ENCODE measurements at places on chromosomes 6 and 20. TPM values are rescaled to one million over a fixed set of nuclear protein-coding genes. Genes with fewer than 3 reads are reported as not detected.

DNA sequence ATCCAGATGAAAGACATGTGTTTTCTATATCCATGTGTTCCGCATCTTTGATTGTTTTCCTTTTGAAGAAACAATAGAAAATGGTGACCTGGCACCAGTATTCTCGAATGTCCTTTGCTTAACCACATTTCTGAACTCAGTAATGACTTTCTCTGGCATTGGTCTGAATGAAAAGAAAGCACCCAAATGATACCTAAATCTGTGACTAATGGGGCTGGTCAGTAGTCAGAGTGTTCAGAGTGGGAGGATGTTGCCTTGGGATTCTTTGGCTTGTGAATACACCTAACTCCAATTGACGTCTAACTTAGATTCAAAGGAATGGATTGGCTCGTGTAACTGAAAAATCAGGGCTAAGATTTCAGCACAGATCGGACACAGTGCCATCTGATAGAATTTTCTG lies 27.1 kb downstream of the PARD6B start:
- no peaks in the 10 kb centered on the region for H3K27me3 ChIP-seq
- H3K4me3 ChIP-seq = no peak overlapping the region
- H3K27ac ChIP-seq = no peak overlapping the region
- no peaks in the 10 kb centered on the region for H3K36me3 ChIP-seq
- no peak for DNase-seq

DNA sequence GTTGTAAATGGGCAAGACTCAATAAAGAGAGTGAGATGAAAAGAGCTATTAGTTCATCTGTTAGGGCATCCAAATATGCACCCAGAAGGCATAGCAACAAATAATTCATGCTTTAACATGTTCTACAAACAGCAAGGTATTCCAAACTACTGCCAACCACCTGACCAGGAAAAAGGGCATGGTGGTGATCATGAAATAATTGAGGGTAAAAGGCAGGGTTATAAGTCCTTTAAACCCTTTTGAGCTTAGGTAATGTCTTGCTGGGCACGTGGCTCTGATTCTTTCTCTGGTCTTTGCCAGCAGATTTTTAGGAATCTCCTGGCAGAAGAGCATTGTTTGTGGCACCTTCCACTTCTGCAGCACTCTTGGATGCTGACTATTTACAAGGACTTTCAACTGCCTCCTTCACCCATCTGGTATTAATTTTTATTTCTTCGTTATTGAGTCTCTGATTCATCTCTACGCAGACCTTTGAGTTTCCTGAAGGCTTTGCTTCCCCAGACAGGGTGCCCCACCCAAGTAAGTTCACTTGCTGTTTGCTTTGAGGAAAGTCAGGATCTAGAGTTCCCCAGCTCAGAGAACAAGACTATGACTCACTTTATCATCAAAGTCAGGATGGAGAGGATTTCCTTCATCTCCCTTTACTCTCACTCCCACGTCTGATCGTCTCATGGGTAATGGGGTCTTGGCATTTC lies 83.4 kb upstream of the NEDD9 start:
- peaks cover 9% of the 10 kb centered on the region for H3K4me1 ChIP-seq
- DNase-seq = no peak

DNA sequence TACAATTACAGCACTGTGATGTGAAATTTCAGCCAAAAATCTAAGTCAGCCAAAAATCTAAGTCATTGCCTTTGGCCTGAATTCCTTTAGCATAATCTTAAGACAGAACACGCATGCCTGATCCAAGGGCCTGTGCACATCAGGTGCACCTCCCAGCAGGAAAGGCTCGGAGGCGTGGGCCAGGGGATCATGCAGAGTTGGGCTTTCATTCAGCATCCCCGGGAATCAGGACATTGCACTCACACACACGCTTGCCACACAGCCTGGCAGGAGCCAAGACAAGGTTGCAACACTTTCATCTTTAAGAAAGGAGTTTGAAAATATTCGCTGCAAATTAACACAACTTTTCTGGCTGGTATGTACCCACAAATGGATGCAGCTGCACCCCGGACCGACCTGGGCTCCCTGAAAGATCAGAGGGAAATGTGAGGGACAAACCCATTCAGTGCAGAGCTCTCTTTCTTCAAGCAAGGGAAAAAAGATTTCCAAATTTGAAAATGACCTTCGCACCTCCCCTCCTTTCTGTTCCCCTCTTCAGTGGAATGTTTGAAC lies 48.8 kb downstream of the ERMARD start:
- H3K4me3 ChIP-seq = no peak overlapping the region
- H3K36me3 ChIP-seq = no peaks in the 10 kb centered on the region
- H3K4me1 ChIP-seq = no peaks in the 10 kb centered on the region

- H3K27ac ChIP-seq = no peak overlapping the region
- no peak overlapping the region for H3K4me3 ChIP-seq
Measured at GRCh38 chr20:3494218-3494617, 23.4 kb downstream of the ATRN start.

TAGAP gene
- total RNA-seq = 1.5 TPM

DNA sequence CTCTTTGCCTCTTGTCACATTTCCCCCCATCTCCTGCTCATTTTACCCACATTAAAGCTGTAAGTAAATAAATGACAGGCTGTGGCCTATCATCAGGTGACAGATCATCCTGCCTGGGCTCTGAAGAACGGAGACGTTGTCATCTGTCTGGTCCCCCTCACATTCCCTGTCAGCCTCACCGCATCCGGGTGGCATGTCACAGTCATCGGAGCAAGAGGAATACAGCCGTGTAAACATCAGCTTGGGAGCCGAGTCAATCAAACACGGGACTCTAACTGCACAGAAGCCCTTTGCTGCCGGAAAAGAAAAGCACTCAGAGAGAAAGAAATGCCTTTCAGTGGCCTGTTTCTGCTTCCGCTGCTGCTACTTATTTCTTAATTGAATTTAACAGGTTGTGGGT lies 371.9 kb upstream of the ID4 start:
- H3K36me3 ChIP-seq = no peaks in the 10 kb centered on the region
- no peak overlapping the region for H3K27ac ChIP-seq
- no peak overlapping the region for H3K4me3 ChIP-seq
- H3K4me1 ChIP-seq = peaks cover 16% of the 10 kb centered on the region

- no peaks in the 10 kb centered on the region for H3K4me1 ChIP-seq
- no peak overlapping the region for H3K4me3 ChIP-seq
- DNase-seq = no peak
- H3K27me3 ChIP-seq = no peaks in the 10 kb centered on the region
Measured at GRCh38 chr6:24991810-24992467, 56.2 kb upstream of the RIPOR2 start.

MDFI gene
- total RNA-seq = 0.83 TPM

MYCT1 gene
- 7.5 TPM for total RNA-seq

EDN1 gene
- total RNA-seq = 29.1 TPM

DNA sequence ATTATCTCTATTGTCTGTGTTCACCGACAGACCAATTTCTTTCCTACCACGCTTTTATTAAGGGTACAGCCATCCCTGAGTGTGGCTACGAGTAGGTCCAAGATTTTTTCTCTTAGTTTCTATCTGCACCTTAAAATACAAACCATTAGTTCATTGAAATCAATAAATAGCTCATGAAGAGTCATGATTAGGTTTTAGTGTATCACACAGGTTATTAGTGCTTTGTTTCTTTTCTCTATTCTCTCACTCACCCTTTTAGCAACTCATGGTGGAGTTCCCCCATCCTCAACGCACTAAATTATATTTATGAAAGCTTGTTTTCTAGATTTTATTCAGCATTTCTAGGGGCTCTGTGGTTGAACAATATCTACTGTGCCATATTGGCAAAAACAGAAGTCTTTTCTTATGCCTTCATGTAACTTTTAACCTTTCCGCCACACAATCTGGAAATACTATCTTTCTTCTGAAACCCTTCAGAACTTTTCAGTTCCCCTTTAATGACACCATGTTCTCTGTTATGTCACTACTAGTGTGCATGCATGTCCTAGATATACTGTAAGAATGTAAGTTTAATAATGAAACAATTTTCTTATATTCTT lies 128.2 kb upstream of the LAMA2 start:
- no peak overlapping the region for H3K4me3 ChIP-seq
- peaks cover 2% of the 10 kb centered on the region for H3K4me1 ChIP-seq
- no peak for DNase-seq
- H3K27me3 ChIP-seq = no peaks in the 10 kb centered on the region

- H3K36me3 ChIP-seq = no peaks in the 10 kb centered on the region
- no peaks in the 10 kb centered on the region for H3K4me1 ChIP-seq
- peaks cover 8% of the 10 kb centered on the region for H3K27me3 ChIP-seq
- no peak overlapping the region for H3K27ac ChIP-seq
- DNase-seq = no peak
- H3K4me3 ChIP-seq = no peak overlapping the region
Measured at GRCh38 chr20:39646874-39647413, 684.8 kb downstream of the DHX35 start.

NECAB3 gene
- total RNA-seq = 34.1 TPM

RXRB gene
- 32.7 TPM for total RNA-seq

DNA sequence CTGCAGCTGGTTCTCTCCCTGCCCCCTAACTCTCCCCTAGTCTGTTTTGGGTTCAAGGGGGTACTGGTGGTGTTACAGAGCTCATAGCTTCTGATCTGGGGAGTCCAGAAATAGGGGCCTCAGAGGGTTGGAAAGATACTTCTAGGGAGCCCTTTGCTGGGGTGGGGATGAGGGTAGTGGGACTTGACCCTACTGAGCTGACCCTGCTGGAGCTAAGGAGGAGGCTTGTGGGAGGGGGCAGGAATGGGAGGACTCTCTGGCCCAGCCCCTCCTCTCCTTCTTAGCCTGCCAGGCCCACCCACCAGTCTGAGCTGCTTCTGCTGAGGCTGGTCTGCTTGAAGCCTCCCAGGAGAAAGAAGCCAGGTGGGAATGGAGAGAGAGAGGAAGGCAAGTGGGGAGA lies at the start of gene EGFL8:
Gene EGFL8 (plus strand): TSS at position 301 of the 400 bp plus-strand sequence. CDS start 1,571 bp downstream, outside the sequence.
- peak within 1 kb of the TSS; percentile 63 for H3K27ac ChIP-seq
- DNase-seq = no peak
- no peaks in the 10 kb centered on the region for H3K27me3 ChIP-seq
- H3K36me3 ChIP-seq = peaks cover 7% of the 10 kb centered on the region

CCNC gene
- 27.4 TPM for total RNA-seq

DNA sequence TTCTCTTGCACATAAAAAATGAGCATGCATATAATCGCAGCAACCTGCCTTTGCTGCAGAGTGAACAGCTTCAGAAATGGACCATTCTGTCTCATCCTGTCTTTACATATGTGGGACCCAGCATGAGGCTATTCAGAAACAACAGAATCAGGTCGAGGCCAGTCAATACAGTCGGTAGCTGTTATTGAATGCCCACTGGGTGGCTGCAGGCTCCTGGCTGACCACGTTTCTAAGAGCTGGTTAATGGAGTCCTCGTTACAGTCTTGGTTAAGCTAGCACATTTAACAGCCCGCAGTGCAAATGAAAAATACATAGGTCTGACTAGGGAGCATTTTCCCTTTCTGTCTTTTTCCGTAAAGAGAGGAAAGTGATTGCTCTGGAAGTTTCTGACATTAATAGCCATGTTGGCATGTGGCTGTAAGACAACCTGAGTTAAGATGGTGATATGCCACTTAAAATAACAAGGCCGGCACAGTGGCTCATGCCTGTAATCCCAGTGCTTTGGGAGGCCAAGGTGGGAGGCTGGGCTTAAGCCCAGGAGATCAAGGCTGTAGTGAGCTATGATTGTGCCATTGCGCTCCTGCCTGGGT lies 75.0 kb downstream of the SHLD1 start:
- peaks cover 13% of the 10 kb centered on the region for H3K4me1 ChIP-seq
- no peaks in the 10 kb centered on the region for H3K27me3 ChIP-seq
- no peak overlapping the region for H3K27ac ChIP-seq
- H3K36me3 ChIP-seq = no peaks in the 10 kb centered on the region
- no peak for DNase-seq

DNA sequence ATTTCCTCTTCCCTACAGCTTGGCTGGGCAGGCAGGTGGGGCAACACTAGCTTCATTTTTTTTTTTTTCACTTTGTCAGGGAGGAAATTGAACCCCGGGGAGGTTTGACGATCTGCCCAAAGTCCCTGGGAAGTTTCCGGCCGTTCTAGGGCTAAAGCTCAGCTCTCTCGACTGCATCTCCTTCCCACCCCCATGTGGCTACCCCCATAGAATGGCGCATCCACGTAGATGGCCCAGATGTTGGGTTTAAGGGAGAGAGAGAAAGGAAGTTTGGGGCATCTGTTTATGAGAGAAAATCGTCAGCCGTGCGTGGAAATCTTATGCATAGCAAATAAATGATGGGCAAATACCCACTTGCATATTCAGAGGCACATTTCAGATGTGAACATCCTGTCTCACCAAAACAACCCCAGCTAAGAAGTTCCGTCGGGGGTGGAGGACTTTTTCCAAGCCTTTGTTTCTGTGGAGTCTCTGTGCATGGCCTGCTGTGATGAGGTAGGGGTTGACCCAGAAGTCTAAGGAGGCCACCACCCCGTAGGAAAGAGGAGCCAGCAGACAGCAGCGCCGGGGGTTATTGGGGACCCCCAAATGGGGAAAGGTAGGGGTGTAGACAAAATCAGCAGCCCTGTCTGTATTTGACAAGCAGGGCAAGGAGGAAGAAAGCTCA lies 40.5 kb upstream of the ZNF831 start:
- H3K27ac ChIP-seq = no peak overlapping the region
- DNase-seq = no peak
- H3K4me1 ChIP-seq = no peaks in the 10 kb centered on the region
- H3K36me3 ChIP-seq = no peaks in the 10 kb centered on the region
- no peaks in the 10 kb centered on the region for H3K27me3 ChIP-seq
